ENCODE measurements at places on chromosomes 2 and 18. TPM values are rescaled to one million over a fixed set of nuclear protein-coding genes. Genes with fewer than 3 reads are reported as not detected.

The ARHGAP15 gene
- total RNA-seq: 182 TPM

The TMEM169 gene
- 1.1 TPM for total RNA-seq

The CDC42EP3 gene
- 18.8 TPM for total RNA-seq

The UGT1A3 gene
- total RNA-seq: not detected

The SALL3 gene
- total RNA-seq: under 0.01 TPM

The CHRNG gene
- total RNA-seq: 0.57 TPM

The ANKRD53 gene
- total RNA-seq: 0.14 TPM

The ATP5F1A gene
- total RNA-seq: 583 TPM

The GMCL1 gene
- total RNA-seq: 14.1 TPM

DNA sequence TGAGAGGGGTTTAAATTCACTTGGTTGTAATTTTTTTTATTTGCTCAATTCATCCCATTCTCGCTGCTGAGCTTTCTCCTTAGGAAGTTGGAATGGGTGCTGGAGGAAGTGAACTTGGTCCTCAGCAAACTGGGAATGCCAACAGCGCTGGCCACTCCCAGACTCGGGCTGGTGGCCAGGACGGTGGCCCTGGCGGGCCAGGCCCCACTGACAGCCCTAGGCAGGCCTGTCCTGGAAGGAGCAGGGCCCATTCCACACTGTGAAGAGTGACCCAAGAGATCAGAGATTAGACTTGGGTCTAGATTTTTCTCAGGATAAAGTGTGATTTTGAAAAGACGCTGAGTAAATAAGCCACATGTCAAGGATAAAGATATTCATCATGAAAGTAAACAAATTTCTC lies 132.7 kb downstream of the HDAC4 start:
- DNase-seq: no peak

DNA sequence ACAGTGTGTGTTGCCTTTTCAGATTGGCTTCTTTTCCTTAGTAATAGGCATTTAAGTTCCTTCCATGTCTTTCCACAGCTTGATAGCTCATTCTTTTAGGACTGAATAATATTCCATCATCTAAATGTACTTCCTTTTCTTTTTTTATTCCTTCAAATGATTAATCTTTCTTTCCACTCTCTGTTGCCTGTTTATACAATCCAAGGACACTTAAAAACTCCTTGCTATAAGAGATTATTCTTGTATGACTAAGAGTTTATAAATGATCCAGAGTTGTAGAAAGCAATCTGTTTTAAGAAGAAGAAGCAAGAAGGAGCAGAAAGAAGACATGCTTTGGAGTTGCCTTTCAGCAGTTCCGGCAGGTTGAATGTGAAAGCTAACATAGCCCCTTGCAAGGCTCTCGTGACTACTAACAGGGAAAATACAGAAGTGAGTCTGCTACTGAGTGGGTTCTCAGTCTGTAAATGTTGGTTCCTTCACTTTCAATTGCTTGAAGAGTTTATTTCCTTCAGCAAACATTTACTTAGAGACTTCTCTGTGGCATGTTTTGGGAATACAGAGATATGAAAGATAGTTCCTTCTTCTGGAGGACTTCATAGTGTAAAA lies 123.0 kb downstream of the PMAIP1 start:
- no peak for DNase-seq

GRCh38 chr2:241062389-241063092 lies 39.5 kb downstream of the MTERF4 start:
- no peak for DNase-seq

DNA sequence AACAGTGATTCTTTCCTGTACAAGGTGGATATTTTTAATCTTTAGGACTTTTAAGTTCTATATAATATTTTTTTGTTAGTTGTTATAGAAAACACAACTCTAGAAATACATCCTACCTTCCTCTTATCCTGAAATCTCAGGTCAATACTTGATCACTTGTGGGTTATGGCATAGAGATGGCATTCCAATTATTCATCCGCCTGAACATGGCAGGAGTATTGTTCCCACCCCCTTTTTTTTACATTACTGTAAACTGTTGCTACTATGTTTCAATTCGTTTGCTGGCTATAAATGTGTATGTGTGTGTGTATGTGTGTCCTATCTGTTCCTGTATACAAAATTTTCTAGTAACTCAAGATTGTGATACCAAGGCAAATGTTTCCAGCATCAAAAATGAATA lies 43.3 kb upstream of the FN1 start:
- no peak for DNase-seq

- DNase-seq: no peak
Observed at GRCh38 chr2:120318626-120319025, 27.3 kb upstream of the INHBB start.

GRCh38 chr18:55552526-55553189 lies 35.3 kb downstream of the TCF4 start:
- DNase-seq: no peak

DNA sequence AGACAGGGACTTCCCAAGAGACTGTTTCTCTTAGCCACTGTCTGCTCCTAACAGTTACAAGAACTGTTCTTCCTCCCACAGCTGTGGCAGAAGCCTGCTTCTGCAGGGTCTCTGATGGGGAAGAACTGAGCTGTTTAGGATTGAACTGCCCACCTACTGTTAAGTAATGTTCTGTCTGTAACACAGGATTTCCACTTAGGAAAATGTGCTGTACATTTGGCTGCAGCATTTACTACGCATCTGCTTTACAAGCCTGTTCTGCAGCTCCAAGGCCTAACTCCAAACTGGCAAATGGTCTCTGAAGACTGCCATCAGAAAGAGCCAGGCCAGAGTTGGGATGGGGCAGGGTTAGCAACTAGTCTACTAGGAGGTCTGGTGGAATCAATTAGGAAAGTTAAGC lies 87.8 kb upstream of the UPP2 start:
- DNase-seq: no peak

GRCh38 chr2:85143463-85144082 lies 10.4 kb downstream of the TCF7L1 start:
- no peak for DNase-seq

DNA sequence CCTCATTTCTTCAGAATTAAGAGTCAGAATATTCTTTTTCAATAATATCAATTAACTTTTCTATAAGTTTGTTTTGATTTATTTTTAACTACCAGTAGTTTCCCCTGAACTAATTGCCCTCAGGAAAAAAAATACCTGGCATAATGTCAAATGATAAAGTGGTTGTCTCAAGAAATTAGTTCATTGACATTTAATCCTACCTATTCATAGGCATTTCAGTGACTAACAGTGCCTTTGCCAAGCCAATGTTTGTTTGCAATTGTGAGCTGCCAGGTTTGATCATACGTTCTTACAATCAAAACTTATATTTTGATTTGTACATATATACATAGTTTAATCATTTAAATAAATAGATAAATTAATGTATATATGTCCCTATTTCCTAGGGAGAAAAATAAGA lies 267.3 kb upstream of the MC4R start:
- DNase-seq: no peak

DNA sequence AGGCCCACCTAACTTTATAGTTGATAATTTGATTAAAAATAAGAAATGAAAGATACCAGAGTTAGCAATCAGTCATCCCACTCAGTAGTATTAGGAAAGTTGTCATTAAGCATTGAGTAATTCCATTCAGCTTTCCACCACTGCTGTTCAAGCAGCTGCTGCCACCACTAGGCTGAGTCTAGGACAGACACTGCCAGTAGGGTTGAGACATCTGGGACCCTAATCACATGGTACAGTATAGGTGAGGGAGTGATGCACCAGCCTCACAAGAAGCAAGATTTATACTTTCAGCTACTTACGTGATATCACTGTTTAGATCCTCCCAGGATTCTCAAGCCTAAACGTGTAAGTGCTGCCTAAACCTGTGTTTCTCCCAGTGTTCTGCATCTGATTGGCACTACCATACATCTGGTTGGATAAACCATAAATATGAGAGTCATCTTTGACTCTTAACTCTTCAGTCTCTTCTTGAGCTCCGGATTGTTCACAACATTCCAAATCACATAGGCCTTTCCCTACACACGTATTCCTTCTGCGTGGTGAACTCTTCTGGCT lies 3.2 kb downstream of the UBXN4 start:
- DNase-seq: peak; percentile 52

DNA sequence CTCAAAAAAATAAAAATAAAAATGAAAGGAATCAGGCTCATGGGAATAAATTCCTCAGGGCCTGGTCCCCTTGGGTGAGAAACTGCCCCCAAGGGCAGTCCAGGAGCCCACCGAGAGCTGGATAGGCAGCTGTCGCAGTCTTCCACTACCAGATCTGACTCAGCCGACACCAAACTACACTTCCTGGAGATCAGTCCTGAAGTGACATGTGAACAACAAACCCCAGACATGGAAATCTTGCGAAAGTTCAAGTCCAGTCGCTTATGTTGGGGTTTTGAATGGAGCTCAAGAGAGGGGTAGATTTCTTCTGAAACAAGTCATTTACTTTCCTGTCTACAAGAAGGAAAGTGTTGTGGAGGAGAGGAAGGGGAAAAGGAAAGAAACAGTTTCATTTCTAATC lies 12.9 kb downstream of the ADCY3 start:
- no peak for DNase-seq

- DNase-seq: no peak
Observed at GRCh38 chr18:22398464-22398863, 19.3 kb downstream of the CTAGE1 start.

- DNase-seq: no peak
Observed at GRCh38 chr2:173431191-173431590, 76.5 kb downstream of the CDCA7 start.

GRCh38 chr2:190978389-190979053 lies 35.5 kb downstream of the STAT1 start:
- DNase-seq: no peak

DNA sequence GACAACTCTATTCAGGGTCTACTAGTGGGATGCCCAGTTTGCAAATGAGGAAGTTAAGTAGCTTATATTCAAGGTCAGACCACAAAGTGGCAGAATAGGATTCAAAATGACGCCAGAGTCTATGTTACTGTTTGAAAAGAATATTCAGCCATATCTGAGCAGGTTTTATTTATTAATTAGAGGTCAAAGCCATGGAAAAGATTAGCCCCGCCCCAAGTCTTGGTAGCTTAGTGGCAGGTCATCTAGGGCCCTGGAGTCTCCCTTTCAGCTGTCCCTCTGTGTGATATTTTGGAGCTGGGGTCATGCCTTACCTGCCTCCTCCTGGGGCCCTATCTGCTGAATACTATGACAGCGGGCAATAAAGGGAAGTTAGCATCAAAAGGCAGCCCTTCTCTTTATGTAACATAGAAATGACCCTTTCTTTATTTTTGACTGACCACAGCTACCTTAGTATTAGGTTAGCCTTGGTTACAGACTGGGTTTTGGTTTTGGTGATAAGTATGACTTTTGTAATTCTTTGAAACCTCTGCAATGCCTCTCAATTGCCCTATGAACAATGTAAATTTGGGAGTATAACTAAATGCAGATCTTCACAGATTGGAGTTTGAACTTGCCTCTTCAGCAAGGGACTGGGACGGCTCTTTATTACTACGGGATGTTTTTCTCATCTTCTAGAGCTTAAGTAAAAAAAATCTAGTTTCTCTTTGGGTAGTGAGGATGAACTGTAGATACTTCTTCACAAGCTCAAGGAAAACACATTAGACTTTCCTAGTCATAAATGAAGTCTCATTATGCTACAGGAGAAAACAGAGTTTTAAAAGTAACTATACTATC lies 153.0 kb upstream of the ITGA4 start:
- no peak for DNase-seq

DNA sequence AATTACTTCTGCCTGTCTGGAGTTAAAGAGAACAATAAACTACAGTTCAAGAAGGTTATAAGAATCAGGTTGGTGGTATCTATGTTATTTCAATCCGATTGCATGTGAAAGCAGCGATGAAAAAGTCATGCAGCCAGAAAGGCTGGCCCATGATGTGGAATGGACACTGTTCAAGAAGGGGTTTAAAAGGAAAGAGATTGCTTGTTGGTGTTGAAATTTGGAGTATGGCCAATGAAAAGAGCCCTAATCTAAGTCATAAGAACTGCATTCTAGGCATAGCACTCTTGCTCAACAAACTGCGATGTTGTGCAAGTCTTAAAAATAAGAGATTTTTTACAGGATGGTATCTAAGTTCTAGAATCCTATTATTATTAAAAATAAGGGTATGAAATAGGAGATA lies 61.3 kb downstream of the EFEMP1 start:
- DNase-seq: no peak

DNA sequence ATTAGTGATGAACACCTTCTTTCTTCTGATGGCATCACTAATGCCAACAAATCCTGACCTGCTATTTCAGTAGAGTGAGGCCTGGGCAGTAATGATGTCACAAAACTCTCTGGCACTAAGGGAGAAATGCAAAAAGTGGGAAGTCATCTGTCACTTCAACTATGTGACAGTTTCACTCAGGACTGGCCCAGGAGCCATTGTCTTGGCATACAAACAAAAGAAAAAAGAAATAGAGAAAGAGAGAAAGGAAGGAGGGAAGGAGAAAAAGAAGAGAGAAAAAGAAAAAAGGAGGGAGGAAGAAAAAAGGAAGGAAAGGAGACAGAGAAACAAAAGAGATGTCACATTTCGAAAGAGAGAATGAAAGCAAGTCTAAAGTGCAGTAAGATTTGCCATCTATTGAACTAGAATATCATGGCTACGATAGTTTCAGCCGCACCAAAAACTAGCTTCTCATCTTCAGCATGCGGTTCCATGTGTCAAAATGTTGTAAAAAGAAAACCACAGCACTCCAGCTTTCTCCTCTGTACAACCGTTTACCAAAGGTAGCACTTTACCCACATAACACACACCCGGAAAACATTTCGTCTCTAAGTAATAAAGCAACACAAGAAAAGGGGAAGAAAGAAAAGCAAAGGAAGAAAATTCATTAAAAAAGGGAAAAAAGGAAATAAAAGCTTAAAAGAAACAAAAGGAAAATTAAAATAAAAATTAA lies 50.1 kb downstream of the CD226 start:
- peak; percentile 63 for DNase-seq

- DNase-seq: no peak
Observed at GRCh38 chr2:165877565-165878550, 75.7 kb downstream of the TTC21B start.

- no peak for DNase-seq
Observed at GRCh38 chr18:51020536-51020935, 9.5 kb upstream of the SMAD4 start.

GRCh38 chr18:9669016-9669415 lies 39.1 kb upstream of the RAB31 start:
- DNase-seq: no peak

GRCh38 chr2:62692225-62692624 lies 13.3 kb upstream of the EHBP1 start:
- DNase-seq: no peak

DNA sequence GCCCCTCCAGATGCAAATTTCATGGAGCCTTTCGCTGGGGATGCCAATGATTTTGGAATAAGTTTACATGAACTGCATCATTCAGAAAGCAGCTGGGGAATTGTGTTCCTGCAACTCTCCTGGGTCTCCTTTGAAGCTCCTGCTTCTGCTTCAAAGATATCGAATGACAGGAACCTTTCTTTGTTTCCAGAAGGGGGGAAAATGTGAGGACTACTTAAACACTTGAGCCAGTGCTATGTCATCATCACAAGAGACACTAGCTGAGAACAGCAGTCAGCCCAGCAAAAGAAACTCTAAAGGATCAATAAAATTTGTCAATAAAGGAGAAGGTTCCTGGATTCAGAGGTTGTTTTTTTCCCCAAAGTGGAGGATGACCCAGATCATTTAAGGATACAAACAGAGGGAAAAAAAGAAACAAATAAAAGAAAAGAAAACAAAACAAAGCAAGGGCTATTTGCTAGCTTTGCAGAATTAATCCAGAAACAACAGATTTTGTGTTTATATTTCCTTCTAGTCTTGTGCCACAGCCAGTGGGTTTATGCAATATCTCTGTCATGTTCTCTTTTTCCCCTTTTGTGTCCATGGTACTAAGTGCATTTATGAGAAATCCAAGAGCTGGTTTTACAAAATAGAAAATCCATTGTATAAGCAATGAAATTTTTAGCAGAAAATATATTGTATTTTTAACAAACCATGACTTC lies 463.7 kb downstream of the CDH2 start:
- DNase-seq: no peak

- DNase-seq: no peak
Observed at GRCh38 chr18:23243178-23243577, 107.9 kb downstream of the CABLES1 start.

Data from thymus (tissue), 14 donors.